ENCODE measurements at places on chromosomes 4 and X.

- DNase-seq = no peak
These were observed 194.0 kb upstream of the CASK start for GRCh38 chrX:42117318-42117717.

GRCh38 chrX:136067097-136067496, 80.2 kb upstream of the FHL1 start:
- DNase-seq = no peak

- DNase-seq = no peak
These were observed 7.5 kb upstream of the RUFY3 start for GRCh38 chr4:70714079-70714887.

GRCh38 chr4:53589511-53589910, 1.8 kb downstream of the LNX1 start:
- DNase-seq = no peak

GRCh38 chrX:41875142-41875541, 48.2 kb downstream of the CASK start:
- no peak for DNase-seq

- DNase-seq = no peak
These were observed 146.1 kb downstream of the RBM46 start for GRCh38 chr4:154927126-154927680.

DNA sequence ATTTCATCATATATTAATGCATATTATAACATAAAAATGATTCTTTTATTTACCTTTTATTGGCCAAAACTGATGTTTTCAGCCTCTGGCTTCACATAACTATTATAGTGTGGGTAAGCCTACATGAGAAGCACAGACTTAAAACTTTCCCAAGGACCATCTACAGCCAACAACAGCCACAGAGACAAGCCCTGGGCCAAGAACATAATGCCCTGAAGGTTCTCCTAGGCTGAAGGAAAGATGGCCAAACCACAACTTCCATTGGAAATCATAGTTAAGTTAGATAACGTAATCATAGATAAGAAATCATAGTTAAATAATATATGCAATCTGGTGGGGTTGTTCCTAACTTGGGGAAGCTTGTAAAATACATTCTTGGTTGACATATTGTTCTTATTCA, 280.0 kb upstream of the EMCN start:
- DNase-seq = no peak

GRCh38 chr4:20679951-20680350, 20.3 kb upstream of the PACRGL start:
- no peak for DNase-seq

- DNase-seq = no peak
These were observed 61.7 kb downstream of the TMA16 start for GRCh38 chr4:163556177-163556576.

GRCh38 chr4:47876784-47877546, 37.4 kb downstream of the NFXL1 start:
- DNase-seq = no peak

- no peak for DNase-seq
These were observed 56.3 kb downstream of the PPEF2 start for GRCh38 chr4:75845992-75846391.
